ENCODE measurements at places on chromosomes 1 and 21.
A peak's percentile ranks its signal among the peaks of the same experiment; 100 is the strongest.

DNA sequence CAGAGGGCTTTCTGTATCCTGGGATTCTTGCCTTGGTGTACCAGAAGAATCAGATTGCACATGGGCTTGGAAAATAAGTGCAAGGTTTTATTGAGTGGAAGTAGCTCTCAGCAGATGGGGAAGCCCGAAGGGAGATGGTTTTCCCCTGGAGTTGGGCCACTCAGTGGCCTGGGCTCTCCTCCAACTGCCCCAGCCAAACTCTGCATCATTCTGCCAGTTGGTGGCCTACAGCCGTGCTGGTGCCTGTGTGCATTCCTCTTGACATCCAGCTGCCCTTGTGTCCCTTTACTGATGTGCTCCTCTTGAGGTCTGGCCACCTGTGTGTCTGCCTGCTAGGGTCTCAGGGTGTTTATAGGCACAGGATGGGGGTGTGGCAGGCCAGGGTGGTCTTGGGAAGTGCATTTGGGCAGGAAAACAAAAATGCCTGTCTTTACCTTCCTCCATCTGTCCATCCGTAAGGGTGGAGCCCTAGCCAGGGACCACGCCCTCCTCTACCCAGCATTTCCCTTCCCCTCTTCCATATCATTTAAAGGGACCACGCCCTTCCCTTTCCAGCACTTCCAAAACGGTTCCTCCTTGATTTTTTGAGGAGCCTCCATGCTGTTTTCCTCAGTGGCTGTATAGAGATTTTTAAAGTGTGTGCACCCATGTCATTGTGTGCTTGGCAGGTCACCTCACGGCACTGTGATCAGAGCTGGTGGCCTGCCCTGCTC lies 18.9 kb downstream of the SNAP47 start:
- DNase-seq: no peak

- no peak for DNase-seq
Observed at GRCh38 chr1:191912517-191912916, 245.7 kb upstream of the RGS18 start.

- DNase-seq: no peak
Observed at GRCh38 chr1:102742426-102742825, 365.9 kb downstream of the COL11A1 start.

- no peak for DNase-seq
Observed at GRCh38 chr1:8350914-8351684, 33.2 kb downstream of the SLC45A1 start.

DNA sequence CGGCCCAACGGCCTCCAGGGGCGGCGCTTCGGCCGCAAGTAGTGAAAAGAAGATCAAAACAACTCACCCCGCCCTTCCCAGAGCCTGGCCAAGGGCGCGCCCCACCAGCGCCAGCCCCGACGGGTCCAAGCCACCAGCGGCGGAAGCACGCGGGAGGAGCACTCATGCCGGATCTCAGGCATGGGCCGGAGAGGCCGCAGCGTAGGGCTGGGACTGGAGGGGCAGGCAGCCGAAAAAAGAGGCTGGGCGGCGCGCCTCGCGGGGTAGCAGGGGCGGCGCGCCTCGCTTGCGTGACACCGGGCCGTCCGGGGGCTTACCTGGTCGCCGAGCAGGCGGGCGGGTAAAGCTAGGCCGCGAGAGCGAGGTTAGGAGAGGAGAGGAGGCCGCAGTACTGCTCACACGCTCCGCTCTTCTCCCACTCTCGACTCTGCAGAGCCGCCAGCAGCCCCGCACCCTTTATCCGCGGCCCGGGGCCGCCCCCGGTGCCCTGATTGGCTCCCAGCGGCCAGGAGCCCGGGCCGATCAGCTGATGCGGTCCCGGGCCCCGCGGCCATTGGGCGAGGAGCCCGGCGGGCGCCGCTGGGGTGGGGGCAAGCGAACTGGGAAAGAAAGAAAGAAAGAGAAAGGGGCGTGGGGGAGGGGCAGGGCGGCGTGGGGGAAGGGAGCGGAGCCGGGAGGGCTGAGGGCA lies at the start of gene GLUL:
Gene GLUL, minus strand, starts transcription at position 429 of the 688 bp plus-strand sequence. CDS start 3,053 bp downstream, outside the sequence.
- peak; percentile 85 for DNase-seq

Data from RPMI8226 (cell line).